Germinal center (tissue), 1 donor: ENCODE measurements at places on chromosomes 16 and 17.

GRCh38 chr16:4862639-4863038 is 15.4 kb downstream of the UBN1 start:
- no peak for DNase-seq

DNA sequence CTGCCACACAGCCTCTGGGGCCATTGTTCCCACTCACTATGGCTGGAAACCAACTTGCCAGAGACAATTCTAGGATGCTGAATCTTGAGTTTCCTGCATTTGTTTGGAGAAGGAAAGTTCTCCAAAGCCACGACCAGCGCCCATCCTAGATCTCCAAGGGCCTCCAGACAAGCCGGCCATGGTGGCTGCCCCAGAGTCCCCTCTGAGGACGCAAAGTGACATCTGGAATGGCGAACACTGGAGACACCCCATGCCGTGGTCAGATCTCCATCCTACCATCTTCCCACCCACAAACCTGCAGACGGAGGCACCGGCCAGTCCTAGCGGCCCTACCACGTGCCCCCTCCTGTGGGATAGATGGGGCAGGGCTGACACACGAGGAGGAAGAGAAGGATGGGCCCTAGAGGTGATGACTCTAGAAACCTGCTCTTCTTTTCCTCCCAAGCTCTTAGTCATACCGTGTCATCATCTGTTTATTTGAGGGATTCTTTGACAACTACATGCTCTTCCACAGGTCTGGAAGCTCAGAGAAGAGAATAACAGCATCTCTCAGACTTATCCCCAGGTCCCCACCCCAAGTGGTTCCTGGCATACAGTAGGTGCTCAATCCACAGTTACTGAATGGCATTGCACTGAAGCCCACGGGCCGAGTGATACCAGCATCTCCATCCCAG is 71.3 kb downstream of the MYH11 start:
- no peak for DNase-seq

- DNase-seq, result no peak
Observed at GRCh38 chr17:347309-347899, 5.2 kb downstream of the RPH3AL start.

DNA sequence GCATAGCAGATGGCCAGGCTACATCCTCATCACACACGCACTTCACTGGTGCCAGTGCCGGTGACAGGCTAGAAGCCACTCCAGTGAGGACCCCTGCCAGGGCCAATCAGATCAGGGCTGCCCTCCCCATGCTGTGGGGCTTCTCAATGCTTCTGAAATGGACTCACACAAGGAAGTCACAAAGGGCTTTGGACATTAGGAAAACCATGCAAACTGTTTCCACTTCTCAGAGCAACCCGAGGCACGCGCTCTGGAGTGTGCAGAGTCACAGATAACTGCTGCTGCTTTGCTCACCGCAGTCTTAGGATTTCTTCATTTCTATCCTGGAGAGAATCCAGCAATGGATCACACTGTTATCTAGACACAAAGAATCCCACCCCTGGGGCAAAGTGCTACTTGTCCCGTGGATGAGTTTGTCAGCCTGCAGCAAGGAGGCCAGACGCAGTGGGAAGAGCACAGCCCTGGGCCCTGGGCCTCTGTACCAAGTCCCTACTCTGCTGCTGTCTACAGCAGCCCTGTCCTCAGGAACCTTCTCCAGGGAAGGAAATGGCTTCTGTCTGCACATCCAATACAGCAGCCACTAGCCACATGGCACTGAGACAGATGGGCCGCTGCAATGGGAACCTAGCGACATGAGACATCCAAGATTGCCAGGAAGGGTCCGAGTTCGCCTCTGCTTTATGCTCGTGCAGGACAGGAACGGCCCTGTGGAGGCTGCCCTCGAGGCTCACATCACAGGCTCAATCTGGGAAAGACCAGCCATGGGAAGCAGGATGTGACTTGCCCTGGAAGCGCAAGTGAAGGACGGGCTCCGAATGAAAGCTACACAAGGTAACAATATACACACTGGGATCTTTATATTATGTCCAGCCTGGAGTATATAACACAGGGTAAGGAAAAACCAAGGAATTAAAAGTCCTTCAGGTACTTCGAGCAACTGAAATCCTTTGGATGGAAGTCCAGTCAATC is 169.3 kb downstream of the ZFHX3 start:
- no peak for DNase-seq

GRCh38 chr16:46853713-46854443 is 22.9 kb upstream of the C16orf87 start:
- peak; percentile 73 for DNase-seq

DNA sequence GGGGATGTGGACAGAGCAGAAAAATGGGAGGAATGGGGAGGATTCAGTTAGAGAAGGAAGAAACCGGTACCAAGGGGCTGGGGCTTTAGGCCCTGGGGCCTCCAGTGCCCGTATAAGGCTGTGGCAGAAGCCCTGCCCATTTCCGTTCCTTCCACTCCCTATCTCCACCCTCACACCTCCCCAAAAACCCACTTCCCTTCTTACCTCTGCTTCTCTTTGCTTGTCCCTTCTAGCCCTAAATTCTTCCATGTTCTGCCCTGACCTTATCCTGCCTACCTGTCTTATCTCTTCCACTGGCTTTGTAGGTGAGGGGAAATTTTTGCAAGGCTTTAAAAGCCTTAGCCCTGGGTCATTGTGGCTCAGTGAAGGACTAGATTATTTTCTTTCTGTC is 4.1 kb downstream of the RNF167 start:
- peak; percentile 46 for DNase-seq

- no peak for DNase-seq
Observed at GRCh38 chr17:7849751-7850504, 4.9 kb upstream of the TMEM88 start.

DNA sequence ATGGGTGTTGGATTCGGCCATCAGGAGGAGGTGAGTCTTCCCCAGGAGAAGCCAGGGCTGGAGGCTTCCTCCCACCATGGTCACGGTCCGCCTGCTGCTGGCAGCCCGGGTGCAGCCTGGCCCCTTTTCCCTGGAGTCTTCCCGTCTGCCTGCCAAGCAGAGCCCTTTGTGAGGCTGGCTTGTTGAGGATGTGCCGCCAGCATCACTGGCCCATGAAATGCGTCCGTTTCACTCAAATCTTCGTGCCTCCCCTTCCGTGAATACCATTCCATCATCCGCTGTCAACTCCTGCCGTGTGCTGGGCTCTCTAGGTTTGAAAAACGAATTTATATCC is 9.6 kb downstream of the VPS4A start:
- DNase-seq, result no peak

GRCh38 chr16:66175058-66175457 is 191.4 kb upstream of the CDH5 start:
- DNase-seq, result no peak

GRCh38 chr16:51759329-51759728 is 608.3 kb upstream of the SALL1 start:
- no peak for DNase-seq

DNA sequence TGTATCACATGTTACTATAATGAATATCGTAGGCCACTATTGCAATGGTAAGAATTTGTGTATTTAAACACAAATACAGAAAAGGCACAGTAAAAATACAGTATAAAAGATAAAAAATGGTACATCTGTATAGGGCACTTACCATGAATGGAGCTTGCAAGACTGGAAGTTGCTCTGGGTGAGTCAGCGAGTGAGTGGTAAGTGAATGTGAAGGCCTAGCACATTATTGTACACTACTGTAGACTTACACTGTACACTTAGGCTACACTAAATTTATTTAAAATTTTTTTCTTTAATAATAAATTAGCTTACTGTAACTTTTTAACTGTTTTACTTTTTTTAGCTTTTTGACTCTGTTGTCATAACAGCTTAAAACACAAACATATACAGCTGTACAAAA is 42.5 kb downstream of the AKAP10 start:
- no peak for DNase-seq
